Upper lobe of right lung (tissue), 1 donor: ENCODE measurements at places on chromosomes 1 and 21. TPM values are rescaled to one million over a fixed set of nuclear protein-coding genes. Genes with fewer than 3 reads are reported as not detected.

FBXO2 gene
- total RNA-seq = 11.2 TPM

UMODL1 gene
- 0.49 TPM for total RNA-seq

POLR3GL gene
- total RNA-seq = 21.4 TPM

MYOC gene
- total RNA-seq = 0.69 TPM

JAM2 gene
- 38.6 TPM for total RNA-seq

TNFAIP8L2 gene
- 10.3 TPM for total RNA-seq

CASZ1 gene
- total RNA-seq = 63.6 TPM

TMCC2 gene
- 4.8 TPM for total RNA-seq

SYTL1 gene
- 30.6 TPM for total RNA-seq

DMAP1 gene
- total RNA-seq = 34.0 TPM

NBL1 gene
- total RNA-seq = 218 TPM

B3GALT5 gene
- total RNA-seq = not detected

PADI2 gene
- 20.0 TPM for total RNA-seq

PLPP3 gene
- 124 TPM for total RNA-seq
